Kasumi-1 (cell line): ENCODE measurements at places on chromosomes 5 and 9.

GRCh38 chr9:33291031-33291397 lies 698 bp downstream of the NFX1 start:
- peak; percentile 28 for DNase-seq

GRCh38 chr9:99300603-99301002 lies 78.5 kb downstream of the SEC61B start:
- no peak for DNase-seq

GRCh38 chr9:88773627-88774244 lies 217.5 kb upstream of the S1PR3 start:
- DNase-seq = no peak

GRCh38 chr5:68046445-68046844 lies 169.1 kb upstream of the PIK3R1 start:
- no peak for DNase-seq

- no peak for DNase-seq
These were observed 1495.2 kb upstream of the C9orf72 start for GRCh38 chr9:29068461-29068860.

GRCh38 chr9:134356496-134357470 lies 30.5 kb downstream of the RXRA start:
- no peak for DNase-seq

DNA sequence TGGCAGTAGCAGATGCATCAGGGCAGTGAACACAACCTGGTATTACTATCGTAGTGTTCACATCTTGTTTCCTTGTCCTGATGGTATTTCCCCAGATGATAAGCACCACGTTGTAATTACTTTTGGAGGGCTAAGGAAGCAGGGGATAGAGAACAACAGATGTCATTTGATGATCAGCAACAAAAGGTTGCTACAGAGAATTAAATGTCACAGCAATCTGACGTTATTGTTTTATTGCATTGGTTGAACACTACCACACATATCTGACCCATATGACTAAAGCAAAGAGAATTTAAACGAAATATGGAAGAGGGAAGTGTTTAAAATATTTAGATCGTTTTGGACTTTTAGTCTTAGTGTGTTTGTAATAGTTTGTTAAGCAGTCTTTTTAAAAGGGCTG lies 408.3 kb downstream of the SH3GL2 start:
- no peak for DNase-seq

DNA sequence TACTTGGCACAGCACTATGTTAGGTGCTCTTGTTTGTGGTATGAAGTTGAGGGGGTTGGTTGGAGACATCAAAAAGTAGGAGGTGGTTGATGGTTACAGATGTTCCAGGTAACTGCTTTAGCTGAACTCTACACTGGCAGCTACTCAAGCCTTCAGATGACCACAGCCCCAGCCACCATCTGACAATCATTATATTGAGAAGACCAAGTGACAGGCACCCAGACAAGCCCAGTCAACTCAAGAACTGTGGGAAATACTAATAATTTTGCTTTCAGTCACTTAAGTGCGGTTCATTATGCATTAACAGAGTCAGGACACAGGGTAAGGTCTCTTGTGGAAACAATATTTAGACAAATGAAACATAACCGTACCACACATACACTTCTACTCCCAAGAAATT lies 38.9 kb upstream of the SLIT3 start:
- no peak for DNase-seq

DNA sequence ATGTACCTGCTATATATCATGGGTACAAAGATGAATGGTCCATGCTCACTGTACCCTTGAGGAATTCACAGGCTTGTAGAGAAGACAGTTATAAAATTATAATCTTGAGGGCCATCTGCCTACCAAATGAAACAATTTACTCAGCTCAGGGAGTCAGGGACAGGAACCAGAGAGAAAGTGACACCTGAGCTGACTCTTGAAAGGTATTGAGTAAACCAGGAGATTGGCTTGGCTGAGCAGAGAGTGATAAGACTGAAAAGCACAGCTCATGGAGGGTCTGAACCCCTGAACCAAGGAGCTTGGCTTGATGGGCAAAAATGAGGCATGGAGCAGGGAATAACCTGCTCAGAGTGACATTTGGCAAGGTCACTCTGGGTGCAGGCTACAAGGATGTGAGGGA lies 147.3 kb downstream of the FAM114A2 start:
- no peak for DNase-seq

DNA sequence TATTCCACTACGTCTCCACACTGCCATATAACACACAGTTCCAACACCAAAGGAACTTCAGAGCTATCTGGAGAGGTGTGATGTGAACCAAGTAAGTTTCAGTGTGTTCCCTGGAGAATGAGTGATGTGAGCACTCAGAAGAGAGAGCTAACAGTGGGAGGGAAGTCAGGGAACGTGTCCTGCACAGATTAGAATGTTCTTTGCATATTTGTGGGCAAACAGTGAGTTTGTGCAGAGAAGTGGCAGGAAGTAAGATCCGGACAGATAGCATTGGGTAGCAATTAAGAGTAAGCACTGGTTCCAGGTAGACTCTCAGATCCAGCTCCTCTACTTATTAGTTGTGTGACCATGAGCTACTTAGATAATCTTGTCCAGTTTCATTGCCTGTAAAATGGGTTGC lies 206.4 kb downstream of the PDZD2 start:
- no peak for DNase-seq
